M059J (cell line): ENCODE measurements at places on chromosomes 12 and 14. TPM values are rescaled to one million over a fixed set of nuclear protein-coding genes. Genes with fewer than 3 reads are reported as not detected.

AEBP2 gene
- 5.8 and 14.4 TPM in 2 replicates for total RNA-seq

GRCh38 chr12:82793751-82794281 is 107.1 kb downstream of the TMTC2 start:
- no peak for DNase-seq

DNA sequence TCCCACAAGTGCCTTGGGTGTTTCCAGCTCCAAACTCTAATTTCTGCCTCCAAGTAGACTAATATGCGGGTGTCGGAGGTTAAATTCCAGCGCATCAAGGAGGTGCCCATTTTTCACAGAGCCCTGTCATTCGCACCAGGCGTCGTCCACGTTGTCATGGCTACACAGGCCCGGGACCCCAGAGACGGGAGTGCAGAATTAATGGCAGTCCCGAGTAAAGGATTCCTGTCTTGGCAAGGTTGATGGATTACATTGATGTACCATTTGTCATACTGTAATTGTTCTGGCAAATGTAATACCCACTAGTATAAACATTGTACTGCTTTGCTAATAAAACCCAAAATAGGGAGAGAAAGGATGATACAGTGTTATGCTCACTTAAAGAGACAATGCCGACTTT is 222.9 kb upstream of the MYL2 start:
- DNase-seq: peak; percentile 9

GRCh38 chr14:61574514-61574807 is 120.9 kb upstream of the HIF1A start:
- peak; percentile 56 for DNase-seq

- DNase-seq: no peak
Measured at GRCh38 chr12:62695696-62696095, 229.1 kb downstream of the MON2 start.

GRCh38 chr14:89198544-89199329 is 218.3 kb downstream of the FOXN3 start:
- no peak for DNase-seq

RTRAF gene
- total RNA-seq: 146 and 189 TPM in 2 replicates
